ENCODE measurements at places on chromosomes 2 and 18. TPM values are rescaled to one million over a fixed set of nuclear protein-coding genes. Genes with fewer than 3 reads are reported as not detected.

CFAP65 gene
- total RNA-seq: not detected

IL36RN gene
- total RNA-seq: not detected

PHLPP1 gene
- total RNA-seq: 11.5 TPM

PLB1 gene
- 0.20 TPM for total RNA-seq

All from mammary microvascular endothelial cell (primary cell).